ENCODE measurements at places on chromosomes 16 and 17.
A peak's percentile ranks its signal among the peaks of the same experiment; 100 is the strongest.

DNA sequence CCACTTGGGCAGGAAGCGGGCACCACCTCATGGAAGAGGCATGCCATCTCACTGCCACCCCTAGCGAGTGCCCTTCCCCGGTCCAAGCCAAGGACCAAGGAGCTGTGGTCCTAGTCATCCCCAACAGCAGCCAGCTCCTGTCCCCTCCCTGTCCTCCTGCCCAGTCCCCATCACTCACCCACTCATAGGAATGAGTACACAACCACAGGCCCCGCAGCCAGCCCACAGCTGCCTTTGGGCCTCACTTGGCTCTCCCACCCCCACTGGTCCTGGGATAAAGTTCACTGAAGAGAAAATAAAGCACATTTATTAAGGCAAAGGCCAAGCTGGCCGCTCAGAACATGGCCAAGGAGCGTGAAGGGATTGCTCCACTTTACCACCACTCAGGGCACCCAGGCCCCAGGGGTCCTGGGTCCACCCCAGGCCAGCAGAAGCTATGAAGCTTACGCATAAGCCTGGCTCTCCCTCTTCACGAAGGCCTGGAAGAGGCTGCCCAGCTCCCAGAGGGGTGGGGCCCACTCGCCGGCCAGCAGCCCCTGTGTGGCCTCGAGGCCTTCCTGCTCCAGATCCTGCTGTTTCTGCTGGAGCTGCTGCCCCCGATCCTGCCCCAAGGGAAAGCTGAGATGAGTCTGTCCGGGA is 3.6 kb downstream of the SCRN2 start:
- no peak for DNase-seq

GRCh38 chr17:8382052-8382879 is 727 bp downstream of the RPL26 start:
- no peak for DNase-seq

DNA sequence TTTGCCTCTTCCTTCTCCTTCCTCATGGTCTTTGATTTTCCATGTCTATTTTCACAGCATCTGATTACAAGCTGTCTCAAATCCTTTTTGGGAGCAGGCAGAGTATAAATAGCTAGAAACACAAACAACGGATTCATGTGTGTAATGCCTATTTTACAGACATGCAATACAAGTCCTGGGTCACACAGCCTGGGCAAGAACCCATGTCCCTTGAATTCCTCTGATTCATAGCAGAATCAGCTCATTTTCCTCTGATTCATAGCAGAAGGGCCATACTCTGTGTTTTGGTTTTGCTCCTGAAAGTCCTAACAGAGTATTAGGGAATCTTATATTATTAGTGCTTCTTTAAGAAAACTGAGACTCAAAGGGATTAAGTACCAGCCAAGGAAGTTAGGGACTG is 71.3 kb downstream of the IRX5 start:
- DNase-seq, result no peak

DNA sequence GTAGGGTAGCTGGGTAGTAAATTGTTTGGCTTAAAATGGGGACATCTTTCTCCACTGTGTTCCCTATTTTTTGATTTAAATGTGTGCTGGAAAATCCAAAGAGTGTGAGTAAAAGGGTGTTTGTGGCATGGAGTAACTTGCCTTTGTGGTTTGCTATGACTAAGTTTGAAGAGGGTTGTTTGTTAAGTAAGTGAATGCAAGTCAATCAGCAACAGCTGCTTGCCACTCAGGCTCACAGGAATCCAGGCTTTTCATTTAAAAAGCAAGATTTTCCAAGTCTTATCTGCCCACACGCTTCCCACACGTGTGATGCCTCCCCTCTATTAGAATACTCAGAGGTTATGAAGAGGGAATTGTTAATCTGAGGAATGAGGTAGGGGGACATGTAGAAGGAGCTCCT is 847.7 kb upstream of the RBFOX1 start:
- DNase-seq, result no peak

GRCh38 chr17:76013377-76013932 is 12.8 kb downstream of the CDK3 start:
- no peak for DNase-seq

DNA sequence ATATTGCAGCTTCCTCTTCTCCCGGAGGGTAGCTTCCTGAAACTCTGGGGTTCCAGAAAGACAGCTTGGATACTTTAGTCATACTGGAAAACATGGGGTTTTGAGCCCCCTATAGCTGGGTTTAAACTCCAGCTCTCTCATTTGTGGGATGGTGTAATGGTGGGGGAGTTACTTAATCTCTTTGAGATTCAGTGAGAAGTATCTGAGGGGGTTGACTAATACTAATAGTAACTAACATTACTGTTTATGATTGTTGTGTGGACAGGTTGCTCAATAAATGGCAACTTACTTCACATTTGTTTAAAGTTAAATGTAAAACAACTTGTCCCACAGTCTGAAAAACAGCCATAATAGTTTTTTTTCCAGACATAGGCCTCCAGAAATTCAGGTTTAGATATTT is 5.1 kb upstream of the SUZ12 start:
- no peak for DNase-seq

- DNase-seq, result no peak
Measured at GRCh38 chr17:7284911-7285310, 3.4 kb downstream of the SLC2A4 start.

DNA sequence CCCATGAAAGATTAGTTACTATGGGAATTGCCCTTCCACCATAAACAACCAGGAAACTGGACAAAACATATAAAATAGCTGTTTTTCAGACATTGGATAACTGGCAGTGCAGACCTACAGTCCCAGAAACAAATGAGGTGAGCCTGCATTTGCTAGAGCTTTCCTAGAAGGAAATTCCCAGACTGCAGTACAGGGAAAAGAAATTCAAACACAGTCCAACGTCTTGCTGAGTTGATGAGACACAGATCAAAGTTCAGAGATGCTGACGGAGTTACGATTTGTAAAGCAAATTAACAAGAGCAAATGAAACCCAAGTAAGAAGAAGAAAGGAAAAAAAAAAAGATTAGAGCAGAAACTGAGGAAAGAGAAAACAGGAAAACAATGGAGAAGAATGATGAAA is 41.3 kb upstream of the MNT start:
- no peak for DNase-seq

GRCh38 chr16:85556456-85557082 is 56.6 kb upstream of the GSE1 start:
- DNase-seq, result peak; percentile 80

DNA sequence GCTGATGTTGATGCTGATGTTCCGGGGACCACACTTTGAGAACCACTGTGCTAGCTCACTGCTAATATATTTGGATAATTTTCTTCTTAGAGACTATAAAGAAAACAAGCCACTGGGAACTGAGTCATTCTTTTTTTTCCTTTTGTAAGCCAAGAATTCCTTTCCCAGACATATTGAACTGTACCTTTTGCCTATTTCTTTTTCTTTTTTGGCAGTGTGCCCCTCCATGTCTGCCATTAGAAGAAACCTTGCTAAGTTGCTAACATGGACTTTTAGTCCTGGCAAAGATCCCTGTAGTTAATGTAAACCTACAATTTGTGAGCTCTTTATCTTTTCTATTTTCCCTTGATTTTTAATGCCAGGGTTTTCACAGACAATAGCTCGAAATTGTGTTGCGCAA is 17.3 kb upstream of the ERCC4 start:
- no peak for DNase-seq

GRCh38 chr16:72187551-72187950 is 15.6 kb upstream of the PMFBP1 start:
- no peak for DNase-seq

DNA sequence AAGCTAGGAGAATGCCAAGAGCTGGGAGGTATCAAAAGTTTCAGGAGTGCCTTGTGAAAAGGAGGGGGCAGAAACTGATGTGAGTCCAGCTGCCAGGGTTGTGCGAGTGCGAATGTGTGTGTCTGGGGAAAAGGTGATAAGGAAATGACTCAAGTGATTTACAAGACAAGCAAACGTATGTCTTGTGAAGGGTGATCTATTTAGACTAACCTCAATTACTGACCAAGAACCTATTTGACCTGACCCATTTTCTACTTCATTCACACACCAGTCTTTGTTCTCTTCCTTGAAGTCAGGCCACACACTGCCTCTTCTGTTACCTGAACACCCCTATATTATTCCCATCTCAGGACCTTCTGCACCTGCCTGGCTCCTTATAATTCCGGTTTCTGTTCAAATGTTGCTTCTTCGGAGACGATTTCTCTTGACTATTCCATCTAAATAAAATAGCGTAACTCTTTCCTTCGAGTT is 1.0 kb downstream of the GDE1 start:
- DNase-seq, result no peak

DNA sequence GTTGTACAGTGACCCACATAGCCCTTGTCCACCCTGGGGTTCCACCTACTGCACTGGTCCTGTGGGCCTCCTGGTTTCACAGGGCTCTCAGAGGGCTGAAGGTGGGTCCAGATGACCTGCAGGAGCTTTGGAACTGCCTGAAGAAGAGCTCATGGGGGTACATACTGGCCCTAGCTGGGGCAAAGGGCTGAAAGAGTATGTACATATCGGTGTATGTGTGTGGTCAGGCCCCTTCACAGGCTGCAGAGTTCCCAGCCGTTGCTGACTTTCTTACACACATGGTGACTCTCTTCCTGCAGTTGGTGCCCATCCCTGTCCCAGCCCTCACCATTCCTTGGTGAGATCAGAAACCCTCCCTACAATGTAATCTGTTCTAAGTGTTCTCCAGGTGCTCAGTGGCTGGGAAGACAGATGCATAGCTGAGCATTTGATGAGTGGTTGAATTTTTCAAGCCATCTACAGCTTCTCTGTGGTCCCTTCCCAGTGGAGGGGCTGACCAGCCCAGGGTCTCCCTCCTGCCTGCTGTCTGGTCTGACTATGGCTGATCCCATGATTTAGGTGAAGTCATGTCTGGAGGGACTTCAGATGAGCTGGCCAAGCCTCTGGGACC is 2.4 kb upstream of the NFATC3 start:
- DNase-seq, result no peak

DNA sequence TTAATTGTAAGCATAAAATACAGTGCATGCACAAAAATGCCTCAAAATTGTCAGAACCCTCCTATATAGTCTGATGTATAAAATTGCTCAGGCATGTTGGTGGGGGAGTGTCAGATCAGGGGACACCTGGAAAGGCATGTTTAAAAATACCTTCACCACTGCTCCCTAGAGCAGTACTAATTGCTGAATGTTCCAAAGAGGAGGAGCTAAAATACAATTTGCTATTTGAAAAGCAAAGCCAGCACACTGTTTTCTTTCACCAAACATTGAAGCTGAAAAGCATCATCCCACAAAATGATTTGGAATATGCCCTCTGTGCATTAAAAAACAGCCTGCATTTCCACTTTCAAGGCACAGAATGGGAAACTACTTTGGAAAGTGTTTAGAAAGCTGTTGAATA is 2.6 kb downstream of the ADAMTS18 start:
- DNase-seq, result no peak

GRCh38 chr16:75485230-75486013 is 9.8 kb downstream of the CHST6 start:
- DNase-seq, result no peak

- DNase-seq, result no peak
Measured at GRCh38 chr17:17484451-17484899, 7.7 kb downstream of the MED9 start.

DNA sequence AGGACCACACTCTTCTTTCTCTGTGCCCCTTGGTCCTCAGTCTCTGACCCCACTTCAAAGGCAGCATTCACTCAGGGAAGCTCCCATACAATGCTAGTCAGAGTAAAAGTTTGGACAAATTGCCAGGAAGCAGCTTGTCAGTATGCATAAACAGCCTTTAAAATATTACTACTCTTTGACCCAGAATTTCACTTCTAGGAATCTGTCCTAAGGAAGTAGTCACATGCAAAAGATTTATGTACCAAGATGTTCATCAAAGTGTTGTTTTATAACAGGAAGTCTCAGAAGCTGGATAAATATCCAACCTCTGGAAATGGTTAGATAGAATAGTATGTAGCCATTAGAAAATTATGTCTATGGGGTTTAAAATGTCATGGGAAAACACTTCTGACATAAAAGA is 31.0 kb downstream of the MAPT start:
- no peak for DNase-seq

GRCh38 chr16:51553910-51554309 is 402.8 kb upstream of the SALL1 start:
- DNase-seq, result no peak

- peak; percentile 73 for DNase-seq
Measured at GRCh38 chr16:68444056-68444657, 4.2 kb downstream of the SMPD3 start.

GRCh38 chr16:86665319-86665675 is 86.9 kb downstream of the FOXL1 start:
- no peak for DNase-seq

DNA sequence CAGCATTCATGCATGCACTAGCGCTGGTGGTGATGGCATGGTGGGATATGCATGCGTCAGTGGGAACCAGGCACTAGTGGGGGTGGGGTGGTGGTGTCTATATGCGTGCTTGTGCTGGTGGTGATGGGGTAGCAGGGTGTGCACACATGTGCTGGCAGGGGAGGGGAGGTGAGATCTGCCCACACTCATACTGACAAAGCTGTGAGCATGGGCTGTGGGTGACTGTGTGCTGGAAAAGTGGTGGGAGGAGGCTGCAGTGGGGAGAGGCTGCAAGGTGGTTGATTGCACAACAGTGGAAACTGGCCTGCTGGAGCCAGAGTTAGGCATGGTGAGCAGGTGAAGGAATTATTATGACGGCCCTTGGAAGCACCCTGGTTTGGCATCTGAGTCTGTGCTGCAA is 31.3 kb upstream of the TEKT1 start:
- no peak for DNase-seq

- DNase-seq, result no peak
Measured at GRCh38 chr16:75527825-75528299, 8.0 kb downstream of the CHST5 start.

DNA sequence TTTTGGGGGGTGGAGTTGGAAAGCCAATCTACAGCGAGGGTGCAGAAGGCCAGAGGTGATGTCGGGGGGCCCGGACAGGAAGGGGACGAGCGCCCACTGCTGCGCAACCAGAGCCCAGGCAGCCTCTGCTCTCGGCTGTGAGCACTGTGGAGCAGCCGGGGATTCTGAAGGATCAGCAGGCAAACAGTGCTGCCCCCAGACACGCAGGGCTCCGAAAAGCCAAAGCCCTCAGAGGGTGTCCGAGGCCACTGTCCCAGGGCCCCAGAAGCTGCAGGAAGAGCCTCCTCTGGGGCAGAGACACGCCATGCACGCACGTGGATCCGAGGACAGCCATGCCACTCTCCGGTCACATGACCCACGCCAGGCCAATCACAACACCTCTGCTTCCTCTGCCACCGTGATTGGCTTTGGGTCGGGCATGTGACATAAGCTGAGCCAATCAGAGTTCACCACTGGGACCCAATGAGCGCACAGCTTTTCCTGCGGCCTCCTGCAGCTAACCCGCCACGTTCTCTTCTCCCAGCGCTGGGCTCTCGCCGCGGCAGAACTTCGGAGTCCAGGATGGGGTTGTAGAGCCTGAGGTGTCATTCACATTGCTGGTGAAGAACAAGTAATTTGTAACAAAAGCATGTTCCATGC is 40.7 kb downstream of the ACTG1 start:
- DNase-seq, result peak; percentile 49

All from pancreas (tissue), 10 donors.